ENCODE measurements at places on chromosomes 7 and 10.

DNA sequence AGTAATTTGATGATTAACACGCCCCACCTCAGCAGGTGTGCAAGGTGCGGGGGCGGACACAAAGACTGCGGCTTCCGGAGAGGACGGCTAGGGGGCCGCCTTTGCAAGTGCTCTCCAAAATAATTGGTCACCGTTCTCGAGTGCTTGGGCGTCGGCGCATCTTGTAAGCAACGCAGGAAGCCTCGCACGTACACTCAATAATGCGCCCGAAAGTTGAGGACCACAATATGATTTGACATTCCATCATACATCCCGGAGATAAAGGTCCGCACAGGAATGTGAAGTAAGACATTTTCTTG, 114.7 kb downstream of the EBF3 start:
- no peak for DNase-seq

DNA sequence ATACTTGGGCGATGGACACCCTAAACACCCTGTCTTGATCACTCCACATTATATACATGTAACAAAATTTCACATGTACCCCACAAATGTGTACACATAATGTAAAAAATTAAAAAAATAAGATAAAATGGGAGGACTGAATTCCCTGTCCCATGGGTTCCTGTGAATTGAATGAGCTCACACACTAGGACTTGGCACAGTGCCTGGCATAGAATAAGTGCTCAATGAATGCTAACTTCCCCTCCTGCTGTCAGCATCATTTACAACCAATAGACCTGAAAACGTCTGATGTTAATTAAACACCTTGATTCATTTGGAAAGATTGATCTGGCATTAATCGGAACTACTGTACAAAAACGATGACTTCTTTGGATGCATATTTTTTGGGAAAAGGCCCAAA, 117.3 kb upstream of the ZNF438 start:
- DNase-seq, result no peak

- no peak for DNase-seq
Measured at GRCh38 chr10:42954766-42955492, 121.9 kb upstream of the RET start.

GRCh38 chr7:16419859-16420258, 1.5 kb downstream of the CRPPA start:
- no peak for DNase-seq

DNA sequence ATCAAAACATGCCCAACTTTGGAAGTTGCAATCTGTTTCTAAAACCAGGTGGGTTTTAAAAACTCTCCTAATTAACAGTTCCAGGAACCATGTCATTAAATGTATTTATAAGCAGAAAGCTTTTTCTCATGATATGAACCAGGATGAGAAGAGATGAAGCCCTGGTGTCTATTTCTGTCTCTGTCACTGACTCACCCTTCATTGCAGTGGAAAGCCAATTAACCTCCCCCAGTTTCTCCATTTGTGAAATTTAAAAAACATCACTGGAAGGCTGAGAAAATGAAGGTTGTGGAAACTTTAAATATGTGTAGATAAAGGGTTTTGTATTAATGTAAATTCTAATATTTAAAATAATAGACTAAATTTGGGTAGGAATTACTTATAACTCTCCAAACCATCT, 1088.0 kb downstream of the SORCS1 start:
- DNase-seq, result no peak
